Kidney epithelial cell (primary cell): ENCODE measurements at places on chromosomes 6 and 20. TPM values are rescaled to one million over a fixed set of nuclear protein-coding genes. Genes with fewer than 3 reads are reported as not detected.

ADA gene
- total RNA-seq, result 18.1 and 19.2 TPM in 2 replicates

RIPPLY2 gene
- total RNA-seq, result not detected in 2 replicates

COL20A1 gene
- not detected in 2 replicates for total RNA-seq

PDE10A gene
- total RNA-seq, result 13.0 and 13.3 TPM in 2 replicates

FRK gene
- 2.9 and 3.1 TPM in 2 replicates for total RNA-seq

GRCh38 chr6:168095716-168096250, 16.8 kb upstream of the FRMD1 start:
- no peak for DNase-seq

GRCh38 chr20:47701612-47702011, 83.7 kb downstream of the SULF2 start:
- DNase-seq, result no peak

GRCh38 chr6:49849213-49849907, 17.0 kb downstream of the CRISP1 start:
- peak; percentile 9 for DNase-seq

DNA sequence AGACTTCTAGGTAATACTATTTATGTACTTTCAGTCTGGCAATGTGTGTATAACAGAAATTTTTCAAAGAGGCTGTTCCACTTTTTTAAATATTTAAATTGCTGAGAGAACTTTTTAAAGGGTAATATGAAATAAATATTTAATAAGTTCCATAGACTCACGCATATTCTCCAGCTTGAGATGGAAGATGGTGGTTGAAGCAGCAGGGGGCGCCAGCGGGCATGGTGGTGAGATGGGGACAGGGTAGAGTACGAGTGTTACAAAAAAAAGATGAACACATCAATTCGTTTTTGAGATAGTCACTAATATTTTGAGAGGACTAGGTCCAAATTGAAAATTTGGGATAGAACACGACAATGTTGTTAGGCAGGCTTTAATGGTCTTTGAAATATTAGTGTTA, 68.4 kb downstream of the RSPO3 start:
- DNase-seq, result no peak

DNA sequence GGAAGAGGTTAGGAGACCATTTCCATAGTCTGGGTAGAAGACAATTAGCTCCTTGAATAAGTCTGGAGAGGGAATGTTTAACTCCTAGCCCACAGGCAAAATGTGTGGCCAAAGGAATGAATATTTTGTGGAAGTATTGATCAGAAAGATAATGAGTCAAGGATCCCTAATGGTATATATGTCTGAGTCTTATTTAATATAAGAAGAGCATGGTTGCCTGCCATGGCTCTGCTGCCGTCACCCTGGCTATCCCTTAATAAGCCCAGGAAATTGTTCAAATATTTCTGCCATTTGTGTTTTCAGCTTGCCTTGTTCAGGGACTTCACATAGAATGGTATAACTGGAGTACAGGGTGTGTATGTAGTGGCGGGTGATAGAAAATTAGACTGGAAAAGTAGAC, 18.1 kb upstream of the CALHM6 start:
- DNase-seq, result no peak

DNA sequence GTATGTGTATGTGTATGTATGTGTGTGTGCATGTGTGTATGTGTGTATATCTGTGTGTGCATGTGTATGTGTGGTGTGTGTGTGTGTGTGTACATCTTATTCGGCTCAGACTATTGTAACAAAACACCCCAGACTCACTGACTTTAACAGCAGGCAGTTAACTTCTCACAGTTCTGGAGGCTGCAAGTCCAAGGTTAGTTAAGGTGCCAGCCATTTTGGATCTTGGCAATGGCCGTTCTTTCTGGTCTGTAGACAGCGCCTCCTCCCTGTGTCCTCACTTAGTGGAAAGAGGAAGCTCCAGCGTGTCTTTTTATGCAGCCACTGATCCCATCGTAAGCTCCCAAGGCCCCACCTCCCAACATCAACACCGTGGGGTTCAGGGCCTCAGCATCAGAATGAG, 128.3 kb upstream of the THBS2 start:
- no peak for DNase-seq

- no peak for DNase-seq
Observed at GRCh38 chr6:22306741-22307466, 10.1 kb upstream of the PRL start.
